ENCODE measurements at places on chromosomes 3 and 15.

DNA sequence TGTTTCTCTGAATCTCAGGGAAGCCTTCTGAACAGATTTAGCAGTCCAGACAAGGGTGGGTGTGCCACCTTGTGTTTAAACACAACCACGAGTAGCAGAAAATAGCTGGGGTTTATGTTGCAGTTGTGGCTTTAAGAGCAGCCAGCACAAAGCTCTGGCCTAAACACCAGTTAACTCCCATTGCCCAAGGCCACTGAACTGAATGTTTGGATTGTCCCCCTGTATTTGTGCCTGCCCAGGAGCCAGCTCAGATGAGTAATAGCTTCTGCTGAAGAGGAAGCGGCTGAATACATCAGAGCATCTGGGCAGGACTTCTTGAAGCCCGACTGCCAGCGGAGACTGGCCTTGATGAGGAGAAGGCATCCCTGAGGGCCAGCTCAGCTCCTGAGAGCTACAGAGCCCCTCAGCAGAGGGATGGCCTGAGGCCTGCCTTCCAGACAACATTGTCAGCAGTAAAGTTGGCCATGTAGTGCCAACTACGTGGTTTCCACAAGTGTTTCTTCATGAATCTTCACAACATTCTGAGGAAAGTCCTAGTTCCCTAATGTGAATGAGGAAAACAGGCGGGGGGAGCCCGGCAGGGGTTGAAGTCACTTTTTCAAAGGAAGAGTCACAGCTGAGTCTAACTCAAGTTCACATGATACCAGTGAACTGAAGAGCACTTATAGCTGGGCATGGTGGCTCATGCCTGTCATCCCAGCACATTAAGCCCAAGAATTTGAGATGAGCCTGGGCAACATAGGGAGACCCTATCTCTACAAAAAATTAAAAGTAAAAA, 65.8 kb upstream of the ZBTB38 start:
- no peak for DNase-seq

GRCh38 chr3:9809615-9810432, at the start of gene TTLL3:
Gene TTLL3 (plus strand): TSS chr3:9810262. CDS start chr3:9810662, 400 bp downstream.
- no peak for DNase-seq

GRCh38 chr3:14691239-14691638, 16.3 kb downstream of the C3orf20 start:
- no peak for DNase-seq

- no peak for DNase-seq
Measured at GRCh38 chr3:115660646-115661337, 37.5 kb downstream of the GAP43 start.

DNA sequence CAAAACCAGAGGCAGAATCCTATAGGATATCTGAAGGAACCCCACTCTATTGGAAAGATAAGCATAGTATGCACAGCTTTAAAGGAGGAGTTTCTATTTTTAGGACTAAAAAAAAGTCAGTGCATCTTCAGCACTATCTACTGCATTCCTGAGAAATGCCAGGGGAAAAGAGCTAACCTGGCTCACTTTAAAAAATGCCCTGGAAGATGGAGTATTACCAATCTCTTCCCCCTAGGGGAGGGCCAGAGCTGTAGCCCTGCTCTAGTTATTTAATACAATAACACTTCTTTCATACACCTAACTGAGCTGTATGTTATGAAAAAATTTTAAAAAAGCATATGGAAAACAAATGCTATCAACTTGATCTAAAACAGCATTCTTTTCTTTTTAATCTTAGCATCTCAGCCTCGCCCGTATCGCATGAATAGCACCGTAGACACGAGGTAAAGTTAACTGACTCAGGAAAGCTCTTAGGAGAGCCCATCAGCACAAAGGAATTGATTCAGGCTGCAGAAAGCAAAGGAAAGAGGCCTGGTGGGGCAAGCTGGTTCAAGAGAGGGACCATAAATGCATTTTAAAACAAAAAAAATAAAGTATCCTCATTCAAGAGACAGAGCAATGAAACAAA, 50.2 kb downstream of the TGM4 start:
- DNase-seq = no peak

DNA sequence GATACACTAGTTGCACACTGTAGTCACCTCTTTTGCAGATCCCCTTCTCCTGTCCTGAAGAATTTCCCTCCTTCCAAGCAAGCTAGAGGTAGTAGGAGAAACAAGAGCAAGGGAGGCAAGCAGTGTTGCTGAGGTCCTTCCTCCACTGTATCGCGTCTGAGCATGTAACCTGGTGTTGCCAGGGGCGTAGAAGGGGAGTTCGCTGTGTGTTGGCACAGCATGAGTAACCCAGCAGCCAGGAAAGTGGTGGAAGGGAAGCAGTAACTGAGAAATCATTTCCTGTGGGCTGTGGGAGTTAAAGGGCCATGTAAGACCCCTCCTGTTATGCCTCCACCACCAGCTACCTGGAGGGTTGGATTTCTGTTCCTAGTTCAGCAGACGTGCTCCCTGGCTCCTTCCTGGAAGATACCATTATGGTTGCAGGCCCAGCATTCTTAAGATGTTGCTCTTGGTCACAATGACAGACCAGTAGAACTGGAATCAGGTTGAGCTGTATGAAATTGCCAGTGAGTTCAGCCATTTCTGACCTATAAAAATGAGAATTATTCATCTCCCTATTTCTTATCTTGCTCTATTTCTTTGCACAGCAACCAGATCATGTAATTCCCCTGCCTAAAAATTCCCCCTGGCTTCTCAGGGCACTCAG, 215.3 kb upstream of the TOPAZ1 start:
- DNase-seq = no peak

DNA sequence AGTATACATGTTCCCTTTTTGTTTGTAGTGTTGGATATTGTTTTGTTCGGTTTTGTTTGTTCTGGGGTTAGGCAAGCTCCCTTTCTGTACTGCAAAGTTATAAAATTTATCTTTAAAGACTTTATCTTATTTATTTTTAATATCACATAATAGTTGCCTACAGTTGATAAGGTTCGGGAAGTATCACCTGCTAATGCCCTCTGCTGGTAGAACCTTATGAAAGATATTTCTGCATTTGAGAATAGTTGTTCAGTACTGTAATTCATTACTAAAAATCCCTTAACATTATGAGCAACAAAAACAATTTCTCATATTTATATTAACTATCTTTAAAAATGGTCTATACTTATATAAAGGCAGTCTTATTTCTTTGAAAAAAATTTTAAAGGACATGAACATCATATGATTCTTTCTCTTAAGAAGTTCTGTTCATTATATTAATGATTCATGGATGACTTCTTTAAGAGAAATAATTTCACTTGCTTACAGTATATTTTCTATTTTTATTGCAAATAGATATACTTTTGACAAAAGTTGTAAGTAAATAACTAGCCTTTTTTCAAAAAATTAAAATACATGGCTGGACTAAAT, 1126.8 kb downstream of the SI start:
- no peak for DNase-seq

DNA sequence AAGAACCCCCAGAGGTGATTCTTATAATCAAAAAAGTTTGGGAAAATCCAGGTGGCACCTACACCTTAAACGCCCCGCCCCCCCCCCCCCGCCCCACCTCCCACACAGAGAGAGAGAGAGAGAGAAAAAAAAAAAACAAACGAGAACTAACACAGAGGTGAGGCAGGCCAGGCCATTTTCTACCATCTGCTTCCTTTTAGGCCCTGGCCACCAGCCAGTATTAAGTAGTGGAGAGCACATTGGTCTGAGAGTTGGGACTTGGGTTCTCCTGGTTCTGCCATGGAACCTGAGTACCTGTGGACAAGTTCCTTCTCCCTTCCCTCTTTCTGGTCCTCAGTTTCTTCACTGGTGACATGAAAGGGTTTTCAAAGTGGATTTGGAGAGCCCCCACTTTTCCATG, 60.6 kb downstream of the SLC6A11 start:
- no peak for DNase-seq

DNA sequence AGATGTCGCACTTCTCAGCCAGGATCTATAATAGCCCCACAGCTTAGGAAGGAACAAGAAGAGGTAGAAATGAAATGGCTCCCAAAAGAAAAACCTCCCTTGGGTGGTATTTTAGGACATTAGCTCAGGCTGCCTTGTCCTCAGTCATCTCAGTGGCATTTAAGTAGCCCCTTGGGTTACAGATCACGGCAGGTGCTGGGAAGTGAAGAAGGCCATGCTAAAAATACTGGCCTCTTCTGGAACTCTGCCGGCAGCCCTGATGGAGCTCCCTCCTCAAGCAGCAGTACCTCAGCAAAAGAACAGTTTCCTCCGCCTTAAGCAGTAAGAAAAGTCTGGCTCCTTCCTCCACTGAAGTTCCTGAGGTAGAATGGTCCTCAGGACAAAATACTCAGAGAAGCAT, 7.3 kb upstream of the TPM1 start:
- DNase-seq = no peak

DNA sequence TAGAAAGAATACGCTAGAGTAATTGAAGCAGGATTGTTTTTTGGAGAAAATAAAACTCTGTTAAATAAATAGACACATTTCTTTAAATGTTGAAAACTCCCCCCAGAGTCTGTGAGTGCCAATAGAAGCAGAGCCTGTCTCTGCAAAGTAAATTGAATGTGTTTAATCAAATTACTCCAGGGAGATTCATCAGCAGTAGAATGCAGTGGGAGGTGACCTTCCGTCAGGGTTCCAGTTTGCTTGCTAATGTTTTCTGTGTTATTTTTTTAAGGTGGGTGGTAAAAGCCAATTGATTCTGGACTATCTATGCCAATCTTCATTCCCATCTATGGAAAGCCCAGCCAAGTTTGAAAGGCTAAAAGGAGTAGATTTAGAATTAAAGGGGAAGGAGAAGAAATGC, 612.4 kb upstream of the GRM7 start:
- DNase-seq = no peak

GRCh38 chr3:21781355-21781754, 30.3 kb upstream of the ZNF385D start:
- DNase-seq = no peak

- no peak for DNase-seq
Measured at GRCh38 chr3:184523825-184524615, 37.6 kb upstream of the EPHB3 start.

- DNase-seq = no peak
Measured at GRCh38 chr3:14884665-14885064, 62.7 kb upstream of the NR2C2 start.

DNA sequence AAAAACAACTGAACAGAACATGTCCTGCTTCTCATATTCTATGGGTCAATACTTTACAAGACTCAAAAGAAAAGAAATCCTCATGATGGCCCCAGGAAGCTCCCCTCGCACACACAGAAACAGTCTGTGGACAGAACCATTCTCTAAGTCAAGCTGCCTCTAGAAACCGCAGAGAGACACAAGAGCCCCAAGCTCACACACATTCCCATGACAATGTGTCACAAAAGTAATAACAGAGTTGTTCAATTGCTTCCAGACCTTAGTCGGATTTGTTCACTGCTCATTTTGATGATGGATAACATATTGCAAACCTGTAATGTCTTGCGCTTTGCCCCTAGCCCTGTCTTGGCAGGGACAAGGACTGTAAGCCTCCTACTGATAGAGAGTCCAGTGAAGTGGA, 60.9 kb downstream of the UMPS start:
- DNase-seq = no peak

GRCh38 chr3:194322678-194323211, 28.4 kb downstream of the CPN2 start:
- DNase-seq = no peak

DNA sequence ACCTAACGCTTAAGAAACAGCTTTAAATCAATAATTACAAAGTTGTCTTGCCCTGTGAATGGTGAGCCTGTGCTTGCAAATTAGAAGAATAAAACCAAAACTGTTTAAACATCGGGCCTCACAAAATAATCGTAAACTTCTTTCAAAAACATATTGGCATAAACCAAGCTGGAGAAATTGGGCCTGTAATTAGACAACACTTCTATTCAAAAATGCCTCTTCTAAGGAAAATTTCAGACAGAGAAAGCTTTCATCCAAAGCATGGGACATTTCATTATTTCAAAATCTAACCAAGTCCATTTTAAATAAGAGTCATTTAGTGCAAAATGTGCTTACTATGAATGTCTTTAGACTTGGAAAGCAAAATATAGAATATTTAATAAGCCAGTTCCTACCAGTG, 35.5 kb upstream of the GNB4 start:
- DNase-seq = no peak

GRCh38 chr3:127175272-127175671, 17.7 kb upstream of the PRR23E start:
- no peak for DNase-seq

- no peak for DNase-seq
Measured at GRCh38 chr15:60184579-60184978, 180.5 kb downstream of the FOXB1 start.

DNA sequence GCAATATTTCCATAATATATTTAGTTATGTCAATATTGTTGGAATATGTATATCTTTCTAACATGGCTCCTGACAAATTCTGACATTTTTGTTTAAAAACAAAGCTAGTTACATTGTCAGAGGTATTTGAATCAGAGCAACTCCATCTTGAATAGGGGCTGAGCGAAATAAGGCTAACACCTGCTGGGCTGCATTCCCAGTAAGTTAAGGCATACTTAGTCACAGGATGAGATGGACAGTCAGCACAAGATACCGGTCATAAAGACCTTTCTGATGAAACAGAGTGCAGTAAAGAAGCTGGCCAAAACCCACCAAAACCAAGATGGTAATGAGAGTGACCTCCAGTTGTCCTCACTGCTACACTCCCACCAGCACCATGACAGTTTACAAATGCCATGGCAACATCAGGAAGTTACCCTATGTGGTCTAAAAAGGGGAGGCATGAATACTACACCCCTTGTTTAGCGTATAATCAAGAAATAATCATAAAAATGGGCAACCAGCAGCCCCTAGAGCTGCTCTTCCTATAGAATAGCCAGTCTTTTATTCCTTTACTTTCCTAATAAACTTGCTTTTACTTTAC, 30.4 kb downstream of the RPL22L1 start:
- DNase-seq = no peak

DNA sequence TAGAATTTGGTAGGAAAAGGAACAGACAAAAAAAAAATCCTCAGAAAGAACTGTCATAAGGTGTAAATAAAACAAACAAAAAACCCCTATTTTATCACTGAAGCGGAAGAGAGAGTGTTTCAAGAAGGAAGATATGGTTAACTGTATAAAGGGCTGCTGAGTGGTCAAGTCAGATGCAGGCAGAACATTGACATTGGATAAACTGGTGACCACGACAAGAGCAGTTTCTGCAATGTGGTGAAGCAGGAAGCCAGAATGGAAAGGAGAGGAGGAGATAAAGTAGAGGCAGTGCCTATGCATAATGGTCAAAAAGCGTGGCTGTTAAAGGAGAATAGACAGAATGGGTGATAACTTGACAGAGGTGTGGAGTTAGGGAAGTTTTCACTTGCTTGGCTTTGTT, 75.3 kb downstream of the CYP19A1 start:
- DNase-seq = no peak

GRCh38 chr3:158750016-158750415, 17.8 kb upstream of the RARRES1 start:
- no peak for DNase-seq

- DNase-seq = no peak
Measured at GRCh38 chr15:61155741-61156700, 73.1 kb downstream of the RORA start.
